ENCODE measurements at places on chromosomes 7 and 10.

DNA sequence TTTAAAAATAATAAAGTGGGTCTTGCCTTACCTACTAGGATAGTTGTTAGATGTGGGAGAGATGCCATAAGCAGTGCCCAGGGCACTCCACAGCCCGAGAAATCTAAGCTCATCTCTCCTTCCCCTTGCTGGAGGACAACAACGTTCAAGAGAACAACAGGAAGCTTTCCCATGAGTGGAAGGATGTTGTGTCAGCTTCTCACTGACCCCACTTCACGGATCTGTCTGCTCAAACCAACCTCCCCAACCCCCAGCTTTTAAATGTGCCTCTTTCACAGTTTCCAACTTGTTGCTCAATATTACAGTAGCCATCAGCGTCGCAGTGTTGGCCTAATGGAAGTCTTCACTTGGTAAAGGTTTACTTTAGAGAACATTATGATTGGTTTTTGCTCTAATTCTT lies 72.1 kb downstream of the PTPRE start:
- DNase-seq = no peak

GRCh38 chr7:41573862-41574261 lies 129.0 kb downstream of the INHBA start:
- DNase-seq = no peak

DNA sequence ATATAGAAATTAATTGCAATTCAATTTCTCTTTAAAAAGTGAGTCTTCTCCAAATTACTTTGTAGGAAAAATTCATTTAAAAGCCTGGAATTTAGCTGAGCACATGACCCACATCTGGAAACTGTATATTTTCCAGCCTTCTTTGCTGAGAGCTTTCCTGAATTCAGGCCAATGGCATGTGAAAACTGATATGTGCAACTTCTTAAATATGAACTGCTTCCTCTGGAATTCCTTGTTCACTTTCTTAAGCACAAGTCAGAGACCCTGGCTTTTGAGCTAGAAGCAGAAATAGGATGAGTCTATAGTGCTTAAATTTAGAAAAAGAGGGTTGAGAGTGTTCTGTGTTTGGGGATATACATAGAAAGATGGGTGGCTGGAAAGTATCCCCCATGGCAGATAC lies 365.1 kb upstream of the MTPN start:
- DNase-seq = peak; percentile 0

- DNase-seq = no peak
These were observed 31.1 kb upstream of the PLEKHS1 start for GRCh38 chr10:113720386-113720785.

- DNase-seq = peak; percentile 95
These were observed at the start of gene POLR1F for GRCh38 chr7:19708397-19709248. POLR1F (minus strand) TSS chr7:19709037; CDS start chr7:19709016, 21 bp downstream.

- DNase-seq = no peak
These were observed 46.7 kb downstream of the ZFAND4 start for GRCh38 chr10:45625879-45626278.

DNA sequence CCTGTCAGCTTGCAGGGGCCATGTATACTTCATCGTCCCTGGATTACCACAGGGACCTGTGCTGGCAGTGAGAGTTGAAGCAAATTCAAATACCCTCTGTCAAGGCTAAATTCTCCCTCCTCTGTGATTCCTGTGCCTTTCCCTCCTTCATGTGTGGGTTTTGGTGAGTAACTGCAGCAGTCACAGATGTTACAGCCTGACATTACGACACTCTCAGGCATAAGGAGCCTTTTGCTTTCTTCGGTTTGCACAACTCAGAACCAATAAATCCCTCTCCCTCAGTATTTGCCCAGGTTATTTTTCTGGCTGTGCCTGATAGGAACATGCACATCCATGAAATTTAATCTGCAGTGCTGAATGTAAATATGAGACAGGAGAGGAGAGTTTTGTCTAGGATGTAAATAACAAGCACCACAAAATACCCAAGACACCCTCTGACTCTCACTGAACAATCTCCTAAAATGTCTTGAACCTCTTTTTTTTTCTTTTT lies 997.2 kb upstream of the GHITM start:
- DNase-seq = no peak

All from fibroblast of skin of right biceps (primary cell).